ENCODE measurements at places on chromosomes 12 and 14.

DNA sequence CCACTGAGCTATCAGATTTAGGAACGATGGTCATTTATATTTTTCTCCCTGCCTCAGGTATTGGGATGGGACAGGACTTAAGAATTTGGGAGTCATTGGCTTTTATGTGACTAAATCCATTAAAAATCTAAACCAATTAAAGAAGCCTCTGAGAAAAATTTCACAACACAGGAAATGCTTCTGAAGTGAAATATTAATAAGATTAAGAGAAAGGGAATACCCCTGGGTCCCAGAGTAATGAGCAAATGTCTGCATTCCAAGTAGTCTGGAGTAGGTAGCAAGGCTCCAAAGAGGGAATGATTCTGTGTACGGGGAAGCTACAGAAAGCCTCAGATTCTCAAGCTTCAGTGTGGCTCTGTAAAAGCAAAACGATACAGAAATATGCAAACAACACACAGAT lies 707 bp upstream of the MED6 start:
- peak; percentile 42 for DNase-seq

GRCh38 chr12:44101475-44101874 lies 265.6 kb downstream of the TMEM117 start:
- DNase-seq, result no peak

DNA sequence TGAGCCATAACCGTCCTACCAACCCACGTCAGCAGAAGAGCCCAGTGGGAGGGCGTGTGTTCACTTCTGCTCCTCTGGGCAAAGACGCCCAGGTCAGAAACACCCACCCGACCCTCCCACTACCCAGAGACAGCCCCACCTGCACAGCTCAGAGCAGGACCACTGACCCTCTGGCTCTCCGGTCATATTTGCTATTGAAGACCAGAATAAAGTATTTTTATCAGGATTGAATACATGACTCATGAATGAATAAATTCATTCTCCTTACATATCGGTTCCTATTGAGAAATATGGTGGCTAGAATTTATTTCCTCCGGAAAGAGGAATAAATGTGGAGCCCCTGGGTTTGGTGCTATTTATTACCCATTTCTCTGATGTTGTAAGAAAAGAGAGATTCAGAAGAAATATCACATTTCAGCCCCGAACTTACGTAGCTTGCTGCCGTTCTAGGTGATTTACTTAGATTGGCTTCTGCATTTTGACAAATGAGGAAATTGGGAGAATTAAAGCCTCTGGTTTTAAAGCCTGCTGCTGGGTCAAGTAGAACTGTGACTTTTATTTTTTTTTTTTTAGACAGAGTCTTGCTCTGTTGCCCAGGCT lies 36.4 kb upstream of the P2RX7 start:
- DNase-seq, result no peak

DNA sequence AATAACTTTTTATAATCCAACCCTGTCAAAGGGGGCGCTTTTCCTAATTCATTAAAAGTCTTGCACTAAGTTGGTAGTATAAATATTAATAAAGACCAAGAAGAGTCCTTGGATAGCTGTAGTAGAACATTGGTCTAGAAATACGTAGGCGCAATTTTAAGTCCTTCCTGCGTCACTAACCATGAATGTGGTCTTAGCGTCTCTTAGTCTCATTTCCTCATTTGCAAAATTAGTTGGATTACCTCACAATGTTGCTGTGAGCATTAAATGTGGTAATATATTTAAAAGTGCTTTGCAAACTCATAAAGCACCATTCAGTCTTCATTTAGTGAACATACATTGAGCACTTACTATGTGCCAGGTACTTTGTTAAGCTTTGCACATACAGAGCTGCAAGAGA lies 149.7 kb downstream of the AEBP2 start:
- DNase-seq, result no peak

DNA sequence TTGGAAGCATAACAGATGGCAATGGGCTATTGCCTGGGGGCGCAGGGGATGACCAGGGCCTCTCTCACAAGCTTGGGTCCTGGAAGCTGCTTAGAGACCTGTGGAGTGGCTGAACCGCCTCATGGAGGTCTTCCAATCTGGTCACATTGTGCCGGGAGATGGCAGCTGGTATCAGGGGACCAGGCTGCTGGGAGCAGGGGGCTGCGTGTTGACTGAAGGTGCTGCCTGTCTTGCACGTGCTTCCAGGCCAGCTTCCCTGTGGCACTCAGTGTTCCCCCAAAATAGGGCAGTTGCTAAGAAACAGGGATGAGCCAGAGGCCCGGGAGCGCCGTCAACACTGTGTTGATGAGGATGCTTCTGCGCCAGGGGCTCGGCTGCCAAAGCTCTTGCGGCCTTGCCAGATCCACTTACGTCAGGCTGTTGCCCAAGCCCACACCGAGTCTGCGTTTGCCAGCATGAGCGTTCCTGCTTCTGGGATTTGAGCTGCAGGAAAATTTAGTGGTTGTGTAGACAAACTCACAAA lies 39.8 kb downstream of the ELK3 start:
- no peak for DNase-seq

- DNase-seq, result no peak
Measured at GRCh38 chr12:69529021-69529420, 56.2 kb upstream of the CCT2 start.

DNA sequence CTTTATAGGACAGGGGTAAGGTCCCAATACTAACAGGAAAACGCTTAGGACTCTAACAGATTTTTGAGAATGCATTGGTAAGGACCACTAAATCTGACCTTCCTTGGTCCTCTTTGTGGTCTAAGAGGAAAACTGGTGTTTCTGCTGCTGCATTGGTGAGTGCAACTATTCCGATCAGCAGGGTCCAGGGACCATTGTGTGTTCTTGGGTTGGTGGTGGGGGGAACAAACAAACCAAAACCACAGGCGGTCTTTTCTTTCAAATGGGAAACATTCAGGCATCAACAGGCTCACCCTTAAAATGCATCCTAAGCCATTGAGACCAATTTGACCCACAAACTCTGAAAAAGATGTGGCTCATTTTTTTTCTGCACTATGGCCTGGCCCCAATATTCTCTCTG lies 20.7 kb downstream of the EPYC start:
- no peak for DNase-seq

- DNase-seq, result no peak
Measured at GRCh38 chr12:93970900-93971688, 177.3 kb upstream of the PLXNC1 start.

DNA sequence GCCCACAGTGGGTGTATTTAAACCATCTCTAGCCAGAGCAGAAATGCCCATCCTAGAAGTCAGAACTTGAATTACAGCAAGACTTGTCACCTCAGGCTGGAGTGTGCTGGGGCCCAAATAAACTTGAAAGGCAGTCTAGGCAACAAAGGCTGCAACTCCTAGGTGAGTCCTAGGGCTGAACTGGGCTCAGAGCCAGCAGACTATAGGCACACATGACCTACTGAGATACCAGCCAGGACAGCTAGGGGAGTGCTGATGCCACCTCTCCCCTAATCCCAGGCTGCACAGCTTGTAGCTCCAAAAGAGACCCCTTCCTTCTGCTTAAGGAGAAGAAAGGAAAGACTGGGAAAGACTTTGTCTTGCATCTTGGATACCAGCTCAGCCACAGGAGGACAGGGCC lies 106.0 kb downstream of the TXNDC16 start:
- DNase-seq, result no peak

- DNase-seq, result no peak
Measured at GRCh38 chr12:86774841-86775388, 518.7 kb upstream of the MGAT4C start.

DNA sequence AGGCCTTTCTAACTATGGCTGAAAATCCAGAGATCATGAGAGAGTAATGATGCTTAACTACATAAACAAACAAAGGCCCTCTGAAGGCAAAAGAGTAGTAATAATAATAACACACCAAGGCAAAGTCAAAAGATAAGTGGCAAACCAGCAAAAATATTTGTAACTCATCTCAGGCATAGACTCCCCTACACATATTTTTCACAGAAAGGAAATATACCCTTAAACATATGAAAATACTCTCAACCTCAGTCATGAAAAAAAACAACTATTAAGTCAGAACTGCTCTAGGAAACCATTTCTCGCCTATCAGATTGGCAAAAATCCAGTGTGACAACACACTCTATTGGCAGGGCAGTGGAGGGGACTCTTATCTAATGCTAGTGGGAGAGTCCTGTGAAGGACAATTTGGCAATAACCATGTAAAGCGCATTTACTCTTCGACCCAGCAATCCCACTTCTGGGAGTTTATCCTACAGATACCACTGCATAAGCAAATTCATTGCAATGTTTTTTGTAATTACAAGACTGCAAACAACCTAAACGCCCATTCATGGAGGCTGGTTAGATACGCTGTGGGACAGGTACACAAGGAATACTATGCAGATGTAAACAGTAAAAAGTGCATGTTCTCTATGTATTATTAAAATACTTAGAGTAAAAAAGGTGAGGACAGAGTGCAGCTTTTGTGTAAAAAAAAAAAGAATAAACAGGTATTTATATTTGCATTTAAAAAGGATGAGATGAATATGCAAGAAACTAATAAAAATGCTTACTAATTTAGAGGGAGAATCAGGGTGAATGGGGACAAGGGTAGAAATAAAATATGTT lies 26.0 kb upstream of the IL22 start:
- no peak for DNase-seq

- no peak for DNase-seq
Measured at GRCh38 chr12:117881517-117881916, 87.3 kb downstream of the KSR2 start.

DNA sequence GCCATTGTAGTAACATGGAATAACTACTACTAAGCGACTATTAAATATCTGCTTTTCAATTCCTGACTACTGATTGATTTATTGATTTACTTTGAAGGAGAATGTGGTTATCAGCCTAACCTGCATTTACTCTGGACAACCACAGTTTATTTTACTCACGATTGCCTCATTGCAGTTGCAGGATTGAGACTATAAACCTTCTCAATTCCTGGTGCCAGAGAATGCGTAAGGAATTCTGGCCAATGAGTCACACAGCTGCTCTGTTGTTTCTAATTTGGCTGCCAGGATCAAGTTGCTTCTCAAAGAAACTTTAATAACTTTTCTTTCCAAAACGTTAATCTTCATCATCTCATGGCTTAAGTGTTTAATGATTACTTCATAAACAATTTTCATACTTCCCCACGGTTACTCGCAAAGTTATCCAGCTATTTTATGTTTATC lies 13.1 kb upstream of the TMTC1 start:
- DNase-seq, result peak; percentile 35

DNA sequence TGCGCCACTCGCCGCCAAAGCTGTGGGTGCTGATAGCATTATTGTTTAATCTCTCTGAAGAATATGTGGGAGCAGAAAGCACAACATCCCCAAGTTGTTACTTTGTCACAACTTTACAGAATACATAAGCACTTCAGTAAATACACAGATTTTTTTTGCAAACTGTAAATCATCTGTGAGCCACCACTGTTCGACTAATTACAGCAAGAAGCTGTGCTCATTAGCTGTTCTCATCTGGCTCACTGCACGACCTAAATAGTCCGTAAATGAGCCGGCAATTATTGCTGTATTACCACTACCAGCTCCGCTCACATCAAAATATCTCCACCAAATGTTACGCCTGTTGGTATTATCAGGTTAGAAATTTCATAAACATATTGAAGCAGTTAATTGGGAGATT lies 228.9 kb upstream of the PRKD1 start:
- DNase-seq, result no peak

DNA sequence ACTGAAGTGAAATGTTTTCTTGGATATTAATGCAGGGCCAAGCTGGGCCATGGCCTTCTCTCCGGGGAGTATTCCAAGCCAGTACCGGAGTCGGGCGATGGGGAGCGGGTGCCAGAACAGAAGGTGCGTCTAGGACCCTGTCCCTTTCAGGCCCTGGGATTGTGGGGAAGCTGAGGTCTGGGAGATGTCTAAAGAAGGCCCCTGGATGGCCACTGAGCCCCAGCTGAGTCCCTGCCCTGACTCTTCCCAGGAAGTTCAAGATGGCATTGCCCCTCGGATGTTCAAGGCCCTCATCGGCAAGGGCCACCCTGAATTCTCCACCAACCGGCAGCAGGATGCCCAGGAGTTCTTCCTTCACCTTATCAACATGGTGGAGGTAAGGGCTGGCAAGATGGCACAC lies 7.2 kb upstream of the TPI1 start:
- DNase-seq, result no peak

DNA sequence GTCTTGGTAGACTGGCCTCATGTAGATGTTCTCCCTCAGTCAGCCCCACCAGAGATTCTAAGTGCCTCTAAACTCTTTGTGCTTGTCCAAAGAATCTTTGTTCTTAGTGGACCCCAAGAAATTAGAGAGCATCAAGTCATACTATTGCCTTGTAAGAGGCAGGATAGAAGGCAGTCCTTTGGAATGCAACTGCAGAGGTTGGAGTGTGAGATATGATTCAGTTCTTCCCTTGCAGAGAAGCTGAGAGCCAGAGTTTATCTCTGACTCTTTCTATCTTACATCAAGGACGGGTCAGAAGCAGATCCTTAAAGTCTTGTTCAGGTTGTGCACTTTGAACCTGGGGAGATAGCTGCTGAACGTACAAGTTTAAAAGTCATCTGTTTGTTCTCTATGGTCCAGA lies 21.1 kb downstream of the TMX1 start:
- DNase-seq, result no peak

- DNase-seq, result no peak
Measured at GRCh38 chr14:105863296-105864108, 337.1 kb downstream of the TMEM121 start.

GRCh38 chr12:26340649-26341048 lies 145.3 kb downstream of the SSPN start:
- no peak for DNase-seq

- no peak for DNase-seq
Measured at GRCh38 chr12:111642681-111643426, 42.9 kb downstream of the BRAP start.

DNA sequence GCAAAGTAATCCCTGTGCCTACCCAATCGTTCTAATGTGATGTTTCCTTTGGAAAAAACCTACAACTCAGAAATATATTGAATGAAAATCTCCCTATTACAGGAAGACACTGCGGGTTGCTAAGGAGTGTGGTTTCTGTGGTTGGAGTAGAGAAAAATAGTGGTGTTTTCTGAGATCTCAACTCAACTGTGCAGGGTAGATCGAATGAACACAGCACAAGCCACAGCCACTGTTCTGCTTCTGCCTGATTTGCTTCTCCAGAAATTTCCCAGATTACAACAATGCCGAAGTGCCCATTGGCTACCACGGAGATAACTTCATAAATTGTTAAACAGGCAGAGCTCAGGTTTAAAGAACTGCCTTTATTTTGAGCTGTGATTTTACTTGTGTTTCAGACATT lies 480.4 kb downstream of the DIO2 start:
- DNase-seq, result no peak

DNA sequence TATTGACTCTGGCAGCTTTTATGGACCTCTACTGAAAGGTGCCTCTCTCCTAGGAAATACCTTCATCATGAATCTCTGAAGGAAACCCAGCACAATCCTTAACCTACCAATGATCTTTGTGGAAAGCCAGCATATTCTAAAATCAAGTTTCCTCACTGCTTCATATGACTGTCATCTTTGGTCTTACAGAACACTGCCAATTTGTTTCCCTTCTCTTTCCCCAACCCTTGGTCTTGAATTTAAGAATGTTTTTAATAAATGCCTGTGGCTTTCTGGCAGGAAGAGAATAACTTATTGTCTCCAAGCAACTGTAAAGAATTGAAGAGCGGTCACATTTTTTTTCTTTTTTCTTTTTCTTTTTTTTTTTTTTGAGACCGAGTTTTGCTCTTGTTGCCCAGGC lies 427.6 kb downstream of the IPO8 start:
- no peak for DNase-seq

Measured in ACHN (cell line).